Prostate gland (tissue), 2 donors: ENCODE measurements at places on chromosomes 6 and 20. TPM values are rescaled to one million over a fixed set of nuclear protein-coding genes. Genes with fewer than 3 reads are reported as not detected.

DNA sequence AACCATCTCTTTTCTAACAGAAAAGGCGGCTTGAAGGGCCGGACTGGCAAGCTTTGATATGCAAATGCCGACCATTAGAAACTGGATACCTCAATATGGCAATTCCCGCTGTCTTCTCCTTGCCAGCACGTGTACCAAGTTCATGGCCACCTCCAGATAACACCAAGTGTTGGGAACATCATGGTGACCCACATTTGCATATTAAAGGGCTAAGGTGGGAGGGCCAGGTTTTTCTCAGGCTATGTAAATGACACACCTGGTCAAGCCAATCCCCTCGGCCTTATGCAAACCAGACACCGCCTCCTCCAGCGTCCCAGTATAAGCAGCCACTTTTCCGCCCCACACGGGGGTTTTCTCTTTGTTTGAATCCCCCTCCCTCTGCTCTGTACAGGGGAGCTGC, 110.7 kb downstream of the DACT2 start:
- no peak for DNase-seq

DNA sequence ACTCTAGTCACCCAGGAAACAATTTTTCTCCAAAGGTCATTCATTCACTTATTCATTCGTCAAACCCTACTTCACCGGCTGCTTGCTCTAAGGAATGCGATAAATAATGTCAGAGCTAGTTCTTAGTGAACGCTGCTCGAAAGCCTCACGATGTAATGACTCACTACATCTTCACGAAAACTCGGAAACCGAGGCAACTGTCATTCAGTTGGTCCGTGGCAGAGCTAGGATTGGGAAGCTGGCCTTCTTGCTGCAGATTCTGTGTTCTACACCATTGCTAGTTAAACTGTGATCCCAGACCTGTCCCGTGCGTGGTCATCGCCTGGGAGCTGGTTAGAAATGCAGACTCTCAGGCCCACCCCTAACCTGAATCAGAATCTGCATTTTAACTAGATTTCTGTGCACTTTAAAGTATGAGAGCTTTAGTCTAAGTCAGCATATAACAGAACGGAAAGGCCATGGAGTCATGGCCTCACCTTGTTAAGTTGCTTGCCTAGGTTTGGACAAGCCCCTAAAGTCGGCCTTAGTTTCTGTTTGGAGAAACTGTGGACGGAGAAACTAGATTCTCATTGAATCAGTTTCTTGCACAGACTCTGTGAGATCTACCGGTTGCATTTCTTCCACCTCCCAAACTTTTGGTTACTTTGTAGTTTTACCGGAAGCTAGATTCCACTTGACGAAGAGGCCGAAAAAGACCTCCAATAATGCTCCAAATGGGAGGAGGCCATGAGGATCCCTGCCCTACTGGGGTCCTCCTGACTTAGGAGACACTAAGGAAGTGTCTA, 651 bp upstream of the CCND3 start:
- no peak for DNase-seq

GRCh38 chr6:130202782-130203181, 20.0 kb downstream of the SAMD3 start:
- DNase-seq = no peak

DNA sequence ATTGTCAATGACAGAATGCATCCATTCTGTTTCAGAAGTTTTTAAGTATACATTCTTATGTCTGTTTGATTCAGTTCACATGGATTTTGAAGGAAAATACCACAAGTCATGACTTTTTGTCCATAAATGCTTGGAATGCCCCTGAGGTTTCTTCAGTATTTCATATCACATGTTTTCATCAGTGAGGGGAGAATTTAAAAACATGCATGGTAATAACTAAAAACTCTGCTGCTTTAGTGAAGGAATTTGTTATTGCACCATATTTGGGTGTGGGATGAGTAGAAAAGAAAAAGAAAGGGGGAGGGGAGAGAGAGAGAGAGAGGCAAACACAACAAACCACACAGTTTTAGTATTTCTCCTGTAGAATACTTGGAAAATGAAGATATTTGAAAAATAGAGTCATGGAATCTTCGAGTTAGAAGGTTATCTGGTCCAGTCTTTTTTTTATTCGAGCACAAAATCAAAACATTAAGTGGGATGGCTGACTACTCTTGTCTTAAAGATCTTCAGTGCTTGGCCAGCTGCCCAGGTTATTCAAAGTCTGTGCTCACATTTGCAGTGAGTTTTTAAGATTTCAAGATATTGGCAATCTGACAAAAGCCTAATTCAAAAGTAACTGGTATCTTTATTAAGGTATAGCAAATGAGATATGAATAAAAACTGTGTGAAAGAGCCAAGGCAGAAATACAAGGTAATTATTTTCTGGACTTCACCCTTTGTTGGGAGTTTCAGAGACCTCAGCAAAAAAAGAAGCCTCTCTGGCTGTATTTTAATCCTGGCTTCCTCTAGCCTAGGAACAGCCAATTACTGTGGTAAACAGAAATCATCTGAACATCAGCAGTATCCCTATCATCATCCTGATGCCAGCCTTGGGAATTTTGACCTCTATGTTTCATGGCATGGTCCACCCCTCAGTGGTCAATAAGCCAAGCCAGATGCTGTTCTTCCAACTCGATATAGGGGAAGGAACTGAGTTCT, 687.9 kb upstream of the CITED2 start:
- peak; percentile 19 for DNase-seq

DNA sequence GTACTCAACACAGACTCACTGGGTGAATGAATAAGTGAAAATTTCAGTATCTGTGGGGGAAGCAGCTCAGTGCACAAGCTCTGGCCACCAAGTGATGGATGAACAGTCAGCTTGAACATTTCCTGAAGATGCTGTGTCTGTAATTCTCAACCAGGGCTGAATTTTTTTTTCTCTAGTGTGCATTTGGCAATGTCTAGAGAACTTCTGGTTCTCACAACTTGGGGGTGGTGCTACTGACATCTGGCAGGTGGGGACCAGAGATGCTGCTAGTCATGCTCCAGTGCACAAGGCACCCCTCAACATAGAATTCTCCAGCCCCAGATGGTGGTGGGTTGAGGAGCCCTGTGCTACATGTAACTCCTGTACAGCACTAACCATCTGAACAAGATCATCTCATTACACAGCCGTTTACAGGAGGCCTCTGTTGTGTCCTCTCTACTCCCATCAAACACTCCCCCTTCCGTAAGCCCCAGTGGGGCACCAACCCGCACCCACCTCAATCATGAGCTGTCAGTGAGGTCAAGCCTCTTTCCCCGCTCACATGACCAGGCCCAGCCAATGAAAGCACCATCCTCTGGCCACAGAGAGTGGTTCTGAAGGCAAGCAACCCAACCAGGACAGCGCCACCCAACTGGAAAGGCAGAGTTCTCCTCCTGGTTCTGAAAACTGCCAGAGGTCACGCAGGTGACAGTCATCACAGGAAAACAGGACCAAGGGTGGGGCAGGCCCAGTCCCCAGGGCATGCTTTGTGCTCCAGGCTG, 103.9 kb upstream of the PMEPA1 start:
- no peak for DNase-seq

Gene ECT2L
- total RNA-seq = 0.41 TPM

GRCh38 chr6:126156973-126157372, 170.6 kb downstream of the TRMT11 start:
- no peak for DNase-seq

- DNase-seq = no peak
These were observed 3.3 kb downstream of the CEBPB start for GRCh38 chr20:50193836-50194421.

GRCh38 chr20:13659288-13659687, 20.6 kb upstream of the TASP1 start:
- no peak for DNase-seq
